ENCODE measurements at places on chromosomes 13 and 19.

GRCh38 chr19:31174948-31175347 is 174.3 kb downstream of the TSHZ3 start:
- no peak for DNase-seq

DNA sequence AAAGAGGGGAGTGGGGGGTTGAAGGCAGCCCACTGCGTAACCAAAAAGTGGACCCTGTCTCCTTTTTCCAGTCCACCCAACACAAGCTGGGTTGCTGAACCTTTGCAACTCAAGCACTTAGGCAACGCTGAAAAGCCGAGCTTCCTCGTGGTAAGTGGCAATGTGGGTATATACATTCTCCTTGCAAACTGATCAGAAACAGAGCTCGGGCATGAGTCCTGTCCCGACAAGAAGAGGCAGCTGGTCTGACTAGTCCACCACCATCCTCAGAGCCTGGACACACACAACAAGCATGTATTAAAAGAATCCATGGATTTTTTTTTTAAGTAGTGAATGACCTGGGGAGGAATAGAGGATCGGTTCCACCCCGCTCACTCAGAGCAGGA is 240.6 kb upstream of the ZNF507 start:
- no peak for DNase-seq

DNA sequence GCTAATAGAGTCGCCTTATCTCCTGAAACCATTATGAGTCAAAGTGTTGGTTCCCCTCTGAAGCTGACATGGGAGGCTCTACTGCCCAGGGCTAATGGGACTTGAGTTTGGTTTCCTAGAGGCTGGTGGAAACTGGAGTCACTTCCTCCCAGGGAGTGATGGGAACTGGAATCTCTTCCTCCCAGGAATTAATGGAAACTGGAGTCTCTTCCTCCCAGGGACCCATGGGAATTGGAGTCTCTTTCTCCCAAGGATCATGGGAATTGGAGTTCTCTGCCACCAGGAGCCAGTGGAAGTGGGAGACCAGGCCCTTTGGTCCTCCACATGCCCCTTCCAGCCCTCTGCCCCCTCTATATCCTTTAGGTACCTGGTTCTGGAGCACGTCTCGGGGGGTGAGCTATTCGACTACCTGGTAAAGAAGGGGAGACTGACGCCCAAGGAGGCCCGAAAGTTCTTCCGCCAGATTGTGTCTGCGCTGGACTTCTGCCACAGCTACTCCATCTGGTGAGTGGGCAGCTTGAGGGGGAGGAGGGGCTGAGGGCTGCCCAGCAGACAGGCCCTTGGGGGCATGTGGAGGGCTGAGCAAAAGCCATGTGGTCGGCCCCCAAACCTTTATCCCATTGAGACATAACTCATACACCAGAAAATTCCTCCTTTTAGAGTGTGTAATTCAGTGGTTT is 5.5 kb downstream of the BRSK1 start:
- DNase-seq, result no peak

DNA sequence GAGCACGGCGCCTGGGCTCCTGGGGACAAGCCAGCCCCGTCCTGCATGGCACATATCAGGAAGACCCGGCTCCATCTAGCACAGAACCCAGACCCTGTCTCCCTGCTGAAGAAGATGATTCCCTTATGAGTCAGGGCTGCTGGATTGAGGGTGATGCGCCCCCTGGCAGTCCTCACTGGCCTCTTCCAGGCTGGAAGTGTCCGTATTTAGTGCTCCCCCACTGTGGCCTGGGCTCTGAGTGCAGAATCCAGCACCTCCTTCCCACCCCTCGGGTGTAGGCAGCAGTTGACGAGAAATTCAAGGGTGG is 14.9 kb downstream of the COMP start:
- no peak for DNase-seq

DNA sequence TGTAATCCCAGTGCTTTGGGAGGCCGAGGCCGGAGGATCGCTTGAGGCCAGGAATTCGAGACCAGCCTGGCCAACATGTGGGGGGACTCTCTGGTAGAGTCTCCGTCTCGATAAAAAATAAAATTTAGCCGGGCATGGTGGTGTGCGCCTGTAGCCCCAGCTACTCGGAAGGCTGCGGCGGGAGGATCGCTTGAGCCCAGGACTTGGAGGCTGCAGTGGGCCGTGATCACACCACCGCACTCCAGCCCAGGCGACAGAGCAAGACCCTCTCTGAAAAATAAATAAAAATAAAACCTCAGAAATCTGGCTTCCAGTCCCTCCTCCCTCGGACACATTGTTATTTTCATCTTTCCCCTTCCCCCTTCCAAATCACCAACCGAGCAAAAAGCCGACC is 332 bp downstream of the IRGQ start:
- no peak for DNase-seq

DNA sequence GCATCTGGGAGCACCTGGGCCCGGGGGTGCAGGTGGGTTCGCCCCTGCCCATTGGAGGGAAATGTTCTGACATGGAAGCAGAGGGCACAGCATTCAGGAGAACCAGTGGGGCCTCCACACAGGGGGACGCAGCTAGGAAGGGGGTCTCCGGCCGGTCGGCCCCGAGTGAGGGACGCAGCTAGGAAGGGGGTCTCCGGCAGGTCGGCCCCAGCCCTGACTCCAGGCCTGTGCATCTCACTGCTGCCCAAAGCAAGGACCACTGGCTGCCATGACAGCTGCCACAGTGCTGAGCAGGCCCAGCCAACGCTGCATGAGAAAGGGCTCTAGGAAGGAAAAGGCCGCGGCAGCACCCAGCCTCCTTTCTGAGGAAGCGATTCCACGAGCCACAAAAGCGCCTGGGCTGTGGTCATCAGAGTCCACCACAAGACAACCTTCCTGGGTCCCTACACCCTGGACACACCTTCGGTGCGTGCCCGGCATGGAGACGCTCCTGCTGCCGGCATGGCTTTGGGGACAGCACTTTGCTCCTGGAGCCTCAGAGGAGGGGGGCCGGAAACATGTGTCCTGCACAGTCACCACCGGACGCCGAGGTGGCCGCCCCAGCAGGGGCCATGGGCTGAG is 9.7 kb downstream of the RASA3 start:
- DNase-seq, result no peak

All from thymus (tissue), 14 donors.